ENCODE measurements at places on chromosomes 2 and 18.

DNA sequence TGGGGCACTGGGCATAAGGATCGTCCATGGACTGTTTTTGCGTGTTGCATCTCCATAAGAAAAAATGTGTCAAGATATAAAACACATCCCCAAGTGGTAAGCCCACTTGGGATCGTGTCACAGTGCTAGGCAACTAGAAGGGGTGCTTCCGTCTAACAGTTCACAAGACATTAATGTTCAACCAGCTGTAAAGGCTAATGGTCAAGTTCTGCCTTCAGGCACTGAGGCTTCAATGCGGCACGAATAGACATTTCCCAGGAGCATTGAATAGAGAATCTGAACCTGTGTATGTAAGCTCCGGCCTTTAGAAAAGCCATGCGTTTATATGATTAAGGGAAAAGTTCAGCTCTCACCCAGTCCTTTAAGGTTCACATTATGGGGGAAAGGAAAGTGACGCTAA lies 42.0 kb downstream of the ABHD3 start:
- DNase-seq, result no peak

- no peak for DNase-seq
These were observed 288.9 kb downstream of the XIRP2 start for GRCh38 chr2:167177196-167177595.

GRCh38 chr2:63594660-63595059 lies 5.9 kb downstream of the MDH1 start:
- DNase-seq, result no peak

DNA sequence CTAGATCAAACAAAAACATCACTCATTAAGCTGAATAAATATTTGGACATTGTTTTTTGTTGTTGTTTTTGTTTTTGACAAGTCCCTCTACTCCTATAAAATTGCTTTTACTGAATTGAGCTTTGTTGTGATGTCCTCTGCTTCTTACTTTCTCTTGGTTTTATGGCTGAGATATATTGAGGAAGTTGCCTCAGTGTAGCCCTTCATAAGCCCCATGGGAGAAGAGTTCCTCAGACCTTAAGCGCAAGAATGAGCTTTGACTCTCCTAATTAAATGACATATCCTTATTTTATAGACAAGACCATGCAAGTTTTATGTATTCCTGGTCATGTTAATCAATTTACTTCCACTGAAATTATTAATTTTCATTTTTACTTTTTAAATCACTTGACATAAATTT lies 54.9 kb downstream of the CERKL start:
- no peak for DNase-seq

DNA sequence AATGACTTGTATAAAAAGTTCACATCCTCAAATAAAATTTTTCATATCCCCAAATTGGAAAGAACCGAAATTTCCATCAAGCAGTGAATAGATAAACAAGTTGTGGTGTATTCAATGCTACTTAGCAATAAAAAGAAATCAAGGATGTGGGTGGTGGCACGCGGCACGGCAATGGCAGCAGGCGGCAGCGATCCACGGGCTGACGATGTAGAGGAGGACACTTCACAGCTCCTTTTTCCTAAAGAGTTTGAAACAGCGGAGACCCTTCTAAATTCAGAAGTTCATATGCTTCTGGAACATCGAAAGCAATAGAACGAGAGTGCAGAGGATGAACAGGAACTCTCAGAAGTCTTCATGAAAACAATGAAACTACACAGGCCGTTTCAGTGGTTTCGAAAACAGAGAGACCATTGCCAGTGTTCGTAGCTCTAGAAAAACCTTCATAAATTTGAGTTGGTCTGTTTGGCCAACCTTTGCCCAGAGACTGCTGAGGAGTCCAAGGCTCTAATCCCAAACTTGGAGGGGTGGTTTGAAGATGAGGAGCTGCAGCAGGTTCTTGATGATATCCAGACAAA lies 9.8 kb upstream of the IL36A start:
- DNase-seq, result no peak

DNA sequence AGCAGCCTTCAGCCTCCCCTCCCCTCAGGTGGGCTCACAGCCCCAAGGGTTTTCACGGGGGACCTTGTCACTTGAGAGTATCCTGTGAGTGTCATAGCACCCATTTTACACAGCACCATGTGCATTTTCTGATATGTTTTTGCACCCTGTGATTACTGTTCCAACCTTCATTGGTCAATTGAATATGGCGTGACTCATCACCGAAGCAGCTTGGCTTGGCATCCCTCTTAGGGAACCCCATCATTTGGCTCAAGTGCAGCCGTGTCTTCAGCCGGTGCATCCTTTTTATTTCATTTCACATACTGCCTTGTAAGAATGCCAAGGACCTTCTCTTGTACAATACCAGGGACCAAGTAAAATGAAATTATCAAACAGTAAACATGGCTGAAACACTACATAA lies 57.6 kb downstream of the NPAS2 start:
- DNase-seq, result no peak

DNA sequence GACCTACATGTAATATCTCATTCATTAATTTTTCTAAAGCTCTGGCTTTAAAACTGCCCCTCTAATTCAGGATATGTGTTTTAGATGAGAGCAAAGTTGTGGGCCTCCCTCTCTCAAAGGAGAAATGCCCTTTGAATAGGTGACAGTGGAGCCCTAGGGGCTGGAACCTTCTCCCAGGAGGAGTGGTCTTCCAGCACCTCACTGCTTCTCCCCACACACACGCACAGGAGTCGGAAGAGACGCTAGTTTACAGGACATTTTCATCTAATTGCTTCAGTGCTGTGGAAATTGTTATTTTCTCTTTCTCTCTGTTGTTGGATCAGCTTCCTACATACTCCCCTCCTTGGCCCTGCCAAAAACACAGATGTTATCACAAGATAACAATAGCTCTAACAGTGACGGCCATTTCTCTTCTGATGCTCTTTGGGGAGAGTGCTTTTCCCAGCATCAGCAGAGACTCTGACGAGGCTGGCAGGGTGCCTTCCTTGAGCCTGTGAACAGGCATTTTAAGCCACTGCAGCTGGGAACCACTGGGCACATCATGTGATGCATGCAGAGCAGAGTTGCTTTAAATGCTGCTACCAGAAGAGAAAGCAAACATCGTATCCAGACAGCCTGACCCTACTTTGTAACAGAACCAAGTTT lies 209.4 kb upstream of the SP5 start:
- DNase-seq, result no peak

DNA sequence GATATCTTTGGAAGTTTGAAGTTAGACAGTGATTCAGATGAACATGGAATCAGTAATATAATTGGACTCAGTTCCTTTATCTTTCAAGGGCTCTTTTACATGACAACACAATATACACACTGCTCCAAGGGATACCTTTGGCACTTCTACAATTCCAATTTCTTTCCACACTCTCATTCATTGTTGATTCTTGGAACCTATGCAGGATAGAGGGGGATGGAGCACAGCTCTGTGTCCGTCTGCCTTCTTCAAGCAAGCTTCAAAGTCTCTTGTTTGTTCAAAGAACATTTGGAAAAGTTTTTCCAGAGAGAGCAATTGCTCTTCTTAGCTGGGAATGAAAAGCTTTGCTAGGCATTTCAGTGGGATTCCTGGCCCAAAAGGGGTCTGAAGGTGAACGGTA lies 276.2 kb upstream of the ZEB2 start:
- DNase-seq, result no peak

DNA sequence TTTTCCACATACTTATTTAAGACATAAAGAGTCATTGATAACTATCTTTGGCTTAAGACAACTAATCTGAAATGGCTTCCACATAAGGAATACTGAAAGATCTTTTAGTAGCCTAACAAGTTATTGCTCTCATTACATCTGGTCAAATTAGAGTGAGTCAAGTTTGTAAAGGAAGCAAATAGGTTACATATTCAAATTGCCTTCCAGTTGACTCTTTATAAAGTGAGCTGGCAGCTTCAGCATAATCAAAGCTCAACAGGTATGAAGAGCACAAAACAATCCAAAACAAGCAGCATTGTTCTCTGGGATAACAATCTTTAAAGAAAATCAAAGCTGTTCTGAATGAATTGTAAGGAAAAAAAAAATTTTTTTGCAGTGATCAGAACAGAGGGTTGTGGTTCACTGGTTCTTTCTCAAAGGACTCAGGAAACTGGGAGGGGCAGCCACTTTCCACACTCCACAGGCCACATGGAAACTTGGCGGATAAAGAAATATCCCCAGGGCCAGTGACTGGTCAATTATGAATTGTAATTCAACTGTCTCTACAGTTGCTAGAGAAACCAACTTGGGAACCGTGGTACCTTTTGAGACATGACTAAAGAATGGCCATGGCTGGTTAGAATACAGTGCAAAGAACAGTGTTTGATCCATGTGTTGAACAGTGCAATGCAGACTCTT lies 369.3 kb upstream of the KCNH7 start:
- DNase-seq, result no peak

Measured in activated gamma-delta T cell treated with anti-CD3 and anti-CD28 coated beads, Interleukin-2, amount 50 U/mL, for 16 hours (primary cell).